ENCODE measurements at places on chromosomes 6 and 20.
A peak's percentile ranks its signal among the peaks of the same experiment; 100 is the strongest.

- DNase-seq = no peak
Observed at GRCh38 chr6:137155830-137156229, 17.6 kb downstream of the IL22RA2 start.

DNA sequence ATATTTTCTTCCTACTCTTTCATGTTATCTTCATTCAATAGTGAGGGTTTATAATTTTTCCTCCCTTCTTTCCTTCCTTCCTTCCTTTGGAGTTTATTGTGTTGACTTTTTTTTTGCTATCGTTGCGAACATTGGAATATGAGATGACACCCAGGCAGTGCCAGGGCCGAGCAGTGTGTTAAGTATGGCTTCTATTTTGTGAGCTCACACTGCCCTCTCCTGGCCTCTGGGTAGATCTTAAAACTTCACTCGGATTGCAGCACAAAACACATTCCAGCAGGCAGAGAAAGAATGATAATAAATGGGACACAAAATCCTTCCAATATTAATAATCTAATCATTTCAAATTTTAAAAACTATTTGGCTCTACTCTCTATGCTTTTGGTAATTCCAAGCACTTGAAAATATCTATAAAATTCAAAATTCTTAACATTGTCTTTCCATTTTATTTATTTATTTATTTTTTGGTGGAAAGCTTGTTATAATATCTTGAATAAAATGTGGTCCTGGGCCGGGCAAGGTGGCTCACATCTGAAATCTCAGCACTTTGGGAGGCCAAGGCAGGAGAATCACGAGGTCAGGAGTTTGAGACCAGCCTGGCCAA, 147.4 kb upstream of the OLIG3 start:
- peak; percentile 44 for DNase-seq

DNA sequence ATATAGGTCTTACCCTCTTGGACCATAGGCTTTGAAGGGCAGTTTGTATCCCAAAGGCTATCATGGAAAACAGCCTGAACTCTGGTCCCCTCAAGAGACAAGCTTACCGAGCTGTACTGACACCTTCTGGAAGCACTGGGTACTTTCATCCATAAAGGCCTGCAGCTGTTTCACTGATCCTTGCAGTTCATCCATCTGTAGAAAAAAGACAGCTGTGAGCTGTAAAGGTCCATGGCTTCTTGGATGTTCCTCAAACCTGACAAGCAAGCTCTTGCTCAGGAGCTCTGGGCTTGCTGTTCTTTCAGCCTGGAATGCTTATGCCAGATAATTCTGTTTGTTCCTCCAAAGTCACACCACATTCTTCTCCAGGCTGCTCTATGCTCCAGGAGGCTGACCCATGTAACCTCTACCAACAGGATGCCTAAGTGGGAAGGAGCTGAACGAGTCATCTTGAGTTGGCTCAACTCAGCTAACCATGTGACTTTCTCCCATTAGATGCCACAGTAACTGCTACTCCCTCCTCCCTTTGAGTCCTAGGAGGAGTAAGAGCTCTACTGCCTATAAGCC, 8.8 kb upstream of the NDRG3 start:
- DNase-seq = peak; percentile 20

- DNase-seq = no peak
Observed at GRCh38 chr6:168272415-168273325, 46.9 kb downstream of the DACT2 start.

DNA sequence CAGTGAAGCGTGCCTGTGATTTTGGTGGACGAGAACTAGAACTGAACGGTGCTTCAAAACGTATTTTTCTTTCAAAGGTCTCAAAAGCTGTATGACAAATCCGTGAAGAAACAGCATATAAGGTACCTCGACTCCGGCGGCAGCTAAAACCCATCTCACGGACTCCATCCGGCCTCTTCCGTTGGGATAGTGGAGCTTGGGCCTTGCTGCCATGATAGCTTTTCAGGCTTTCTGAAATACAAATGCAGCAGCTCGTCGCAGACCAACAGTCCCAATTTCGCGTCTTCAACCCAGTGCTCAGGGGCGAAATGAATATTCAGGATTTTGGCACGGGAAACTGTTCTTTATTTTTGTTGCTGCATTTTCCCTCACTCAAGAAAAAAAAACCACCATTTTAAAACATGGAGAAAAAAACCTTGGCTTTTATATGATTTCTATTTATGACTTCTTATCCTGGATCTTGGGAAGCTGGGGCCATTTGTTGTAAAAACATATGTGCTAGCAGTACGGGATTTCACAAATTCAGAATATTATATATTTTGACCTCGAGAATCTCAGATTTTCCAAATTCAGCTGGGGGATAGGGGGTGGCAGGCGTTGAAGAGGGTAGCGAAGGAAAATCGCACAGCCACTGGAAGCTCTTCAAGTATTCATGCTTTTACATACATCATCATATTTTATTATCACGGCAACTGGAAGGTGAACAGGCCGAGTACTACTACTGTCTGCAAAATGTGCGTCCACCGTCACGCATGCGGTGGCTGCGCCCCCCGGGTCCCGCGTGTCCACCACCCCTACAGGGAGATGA, 849 bp downstream of the GSTA4 start:
- DNase-seq = no peak

- no peak for DNase-seq
Observed at GRCh38 chr6:53581173-53581773, 36.4 kb upstream of the GCLC start.

Measured in activated CD8-positive, alpha-beta memory T cell treated with anti-CD3 and anti-CD28 coated beads for 4 hours (primary cell).